ENCODE measurements at places on chromosomes 3 and 15. TPM values are rescaled to one million over a fixed set of nuclear protein-coding genes. Genes with fewer than 3 reads are reported as not detected.

C3orf85 gene
- 3.6 TPM for total RNA-seq

CHRFAM7A gene
- 5.0 TPM for total RNA-seq

PARP3 gene
- total RNA-seq, result 20.0 TPM

TAGLN3 gene
- total RNA-seq, result 0.76 TPM

TMOD2 gene
- total RNA-seq, result 6.4 TPM

PLSCR2 gene
- total RNA-seq, result 0.47 TPM

WNT7A gene
- total RNA-seq, result not detected

ATP13A4 gene
- 2.9 TPM for total RNA-seq

KBTBD13 gene
- 1.2 TPM for total RNA-seq

ALPK3 gene
- total RNA-seq, result 20.2 TPM

GOLGA8R gene
- total RNA-seq, result 8.2 TPM

CPN2 gene
- total RNA-seq, result 0.12 TPM

HDC gene
- 1.3 TPM for total RNA-seq

NLGN1 gene
- 5.4 TPM for total RNA-seq

IL17RE gene
- total RNA-seq, result 4.0 TPM

AGBL1 gene
- 9.9 TPM for total RNA-seq

ATP13A3 gene
- 102 TPM for total RNA-seq

C3orf20 gene
- 0.18 TPM for total RNA-seq

LTF gene
- 24.8 TPM for total RNA-seq

IQCH gene
- total RNA-seq, result 4.8 TPM

SACM1L gene
- 69.8 TPM for total RNA-seq
